Activated CD4-positive, alpha-beta T cell treated with anti-CD3 and anti-CD28 coated beads for 4 hours (primary cell): ENCODE measurements at places on chromosomes 5 and 9.

- no peak for DNase-seq
These were observed 83.7 kb downstream of the SERINC5 start for GRCh38 chr5:80172067-80172695.

- no peak for DNase-seq
These were observed 53.6 kb downstream of the PRR16 start for GRCh38 chr5:120517607-120518252.

GRCh38 chr9:30913331-30913730 lies 1471.1 kb upstream of the ACO1 start:
- DNase-seq, result no peak

GRCh38 chr5:82046276-82046647 lies 74.4 kb downstream of the ATG10 start:
- DNase-seq, result no peak
